ENCODE measurements at places on chromosomes 6 and 20.

- no peak for DNase-seq
Measured at GRCh38 chr6:4133941-4134838, 1.2 kb downstream of the ECI2 start.

- no peak for DNase-seq
Measured at GRCh38 chr6:72386324-72386723, 235.5 kb upstream of the KCNQ5 start.

DNA sequence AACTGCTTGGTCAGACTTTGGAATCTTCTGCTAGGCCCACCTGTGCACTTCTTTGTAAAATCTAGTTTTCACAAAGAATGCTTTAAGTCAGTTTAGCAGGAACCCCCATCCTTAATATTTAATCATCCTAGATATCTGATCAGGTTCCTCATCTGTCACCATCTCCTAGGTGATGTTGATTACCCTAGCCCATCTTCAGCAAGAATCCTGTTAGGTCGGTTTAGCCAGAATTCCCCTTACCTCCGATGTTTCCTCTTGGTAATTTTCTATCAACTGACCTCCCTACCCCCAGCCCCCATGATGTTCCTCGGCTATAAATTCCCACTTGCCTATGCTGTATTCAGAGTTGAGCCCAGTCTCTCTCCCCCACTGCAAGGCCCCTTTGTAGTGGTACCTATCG lies 2.7 kb upstream of the ZNF341 start:
- DNase-seq: no peak

- no peak for DNase-seq
Measured at GRCh38 chr20:25084626-25085187, 2.8 kb upstream of the VSX1 start.

GRCh38 chr6:134733801-134734200 lies 216.1 kb downstream of the ALDH8A1 start:
- DNase-seq: no peak

DNA sequence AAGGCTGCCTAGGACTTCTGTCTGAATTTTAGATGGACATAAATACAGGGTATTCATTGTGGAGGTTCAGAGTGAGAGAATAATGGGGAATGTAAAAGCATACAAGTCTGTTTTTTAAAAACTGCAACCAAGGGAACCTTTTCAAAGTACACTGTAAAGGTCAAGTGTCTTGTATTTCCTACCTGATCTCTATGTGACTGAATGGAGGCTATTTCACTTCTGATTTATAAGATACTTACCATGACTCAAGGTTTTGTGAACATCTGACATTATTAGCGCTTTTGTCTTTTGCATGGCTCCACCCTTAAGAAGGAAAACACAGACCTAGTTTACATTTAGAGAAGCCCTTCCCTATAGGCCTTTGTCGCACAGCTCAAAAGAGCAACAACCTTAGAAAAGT lies 126.5 kb downstream of the ZFAND3 start:
- DNase-seq: no peak

DNA sequence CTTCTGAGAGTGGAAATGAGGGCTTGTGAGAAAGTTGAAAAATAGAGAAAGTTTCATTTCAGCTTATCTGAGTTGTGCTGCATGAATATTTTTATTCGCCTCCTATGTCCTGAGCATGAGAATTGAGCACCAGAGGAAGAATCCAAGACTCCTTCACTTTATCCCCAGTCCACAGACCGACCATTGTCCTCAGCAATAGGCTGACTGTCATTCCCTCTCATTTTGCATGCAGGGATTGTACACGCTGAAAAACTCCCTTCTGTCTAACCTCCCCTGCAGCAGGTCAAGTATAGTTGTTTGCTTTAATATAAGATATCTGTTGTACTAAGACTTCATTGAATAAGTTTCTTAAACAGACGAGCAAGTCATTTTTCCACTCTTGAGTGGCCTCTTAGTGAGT lies 437.6 kb downstream of the PRKN start:
- DNase-seq: no peak

- no peak for DNase-seq
Measured at GRCh38 chr20:36096435-36096834, 58.1 kb upstream of the EPB41L1 start.

DNA sequence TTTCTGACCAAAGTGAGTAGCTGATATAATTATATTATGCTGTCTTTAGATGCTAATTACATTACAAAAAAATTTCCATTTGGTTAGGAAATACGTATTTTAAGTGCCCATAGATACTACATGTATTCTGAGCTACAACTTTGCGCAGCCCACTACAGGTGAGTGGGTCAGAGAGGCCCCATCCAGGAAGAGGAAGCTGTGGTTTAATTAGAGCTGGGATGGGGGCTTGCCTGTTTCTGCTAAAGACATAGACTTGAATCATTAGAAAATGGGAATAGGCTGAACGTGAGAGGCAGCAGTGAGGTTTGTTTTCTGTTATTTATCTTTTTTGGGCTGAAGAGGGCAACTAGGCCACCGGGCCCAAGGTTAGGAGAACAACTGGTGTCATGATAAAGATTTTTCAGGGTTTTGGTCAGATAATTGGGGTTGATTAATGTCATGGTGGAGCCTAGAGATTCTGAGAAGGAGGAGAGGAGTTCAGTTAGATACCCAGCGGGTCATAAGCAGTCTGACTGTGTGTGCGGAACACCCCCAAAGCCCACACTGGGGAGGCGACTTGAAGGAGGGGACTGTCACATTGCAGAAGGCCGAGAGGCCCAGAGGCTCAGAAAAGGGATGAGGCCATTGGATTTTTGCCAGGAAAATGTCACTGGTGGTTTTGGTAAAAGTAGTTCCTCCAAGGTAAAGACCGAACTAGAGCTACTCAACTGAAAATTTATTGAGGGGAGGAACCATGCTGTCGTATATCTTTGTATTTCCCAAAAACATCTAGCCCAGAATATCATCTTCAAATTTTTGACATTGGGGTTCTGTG lies 14.5 kb upstream of the IRF4 start:
- no peak for DNase-seq

GRCh38 chr6:84718038-84718955 lies 46.1 kb downstream of the TBX18 start:
- DNase-seq: no peak

- DNase-seq: no peak
Measured at GRCh38 chr6:13163161-13163944, 165.0 kb downstream of the TBC1D7 start.

DNA sequence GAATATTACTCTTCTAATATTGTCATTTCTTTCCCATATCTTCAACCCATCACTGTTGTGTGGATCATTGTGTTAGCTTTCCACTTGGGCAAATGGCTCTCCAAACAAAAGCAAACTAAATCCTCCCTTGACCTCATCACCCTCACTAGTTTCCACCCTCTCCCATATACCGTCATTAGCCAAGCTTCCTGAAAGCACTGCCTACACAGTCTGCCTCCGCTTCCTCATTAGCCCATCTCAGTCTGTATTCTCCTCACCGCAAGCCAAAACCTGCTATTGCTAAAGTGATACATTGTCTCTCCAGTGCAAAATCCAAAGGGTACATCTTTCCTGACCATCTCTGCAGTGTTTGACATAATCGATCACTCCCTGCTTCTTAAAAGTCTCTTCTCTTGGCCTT lies 212.6 kb downstream of the CLIC5 start:
- no peak for DNase-seq

DNA sequence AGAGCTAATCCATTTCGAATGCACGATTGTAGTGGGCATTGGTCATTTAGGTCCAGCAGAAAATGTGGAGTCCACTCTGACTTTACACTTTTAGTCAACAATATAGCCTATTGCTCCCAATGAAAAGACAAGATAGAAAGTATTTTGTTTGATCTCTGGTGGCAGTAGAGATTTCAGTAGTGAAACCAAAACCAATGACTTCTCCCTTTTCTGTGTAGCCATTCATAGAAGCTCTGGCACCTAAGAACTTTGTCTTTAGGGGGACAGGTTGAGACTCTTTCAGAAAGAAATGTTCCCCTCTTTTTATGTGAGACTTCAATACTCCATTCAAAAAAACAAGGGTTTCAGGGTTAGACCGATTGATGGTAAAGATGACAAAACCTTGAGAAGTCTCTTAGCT lies 510.8 kb upstream of the POU3F2 start:
- no peak for DNase-seq

GRCh38 chr6:160256445-160256844 lies 2.2 kb downstream of the SLC22A2 start:
- DNase-seq: no peak

DNA sequence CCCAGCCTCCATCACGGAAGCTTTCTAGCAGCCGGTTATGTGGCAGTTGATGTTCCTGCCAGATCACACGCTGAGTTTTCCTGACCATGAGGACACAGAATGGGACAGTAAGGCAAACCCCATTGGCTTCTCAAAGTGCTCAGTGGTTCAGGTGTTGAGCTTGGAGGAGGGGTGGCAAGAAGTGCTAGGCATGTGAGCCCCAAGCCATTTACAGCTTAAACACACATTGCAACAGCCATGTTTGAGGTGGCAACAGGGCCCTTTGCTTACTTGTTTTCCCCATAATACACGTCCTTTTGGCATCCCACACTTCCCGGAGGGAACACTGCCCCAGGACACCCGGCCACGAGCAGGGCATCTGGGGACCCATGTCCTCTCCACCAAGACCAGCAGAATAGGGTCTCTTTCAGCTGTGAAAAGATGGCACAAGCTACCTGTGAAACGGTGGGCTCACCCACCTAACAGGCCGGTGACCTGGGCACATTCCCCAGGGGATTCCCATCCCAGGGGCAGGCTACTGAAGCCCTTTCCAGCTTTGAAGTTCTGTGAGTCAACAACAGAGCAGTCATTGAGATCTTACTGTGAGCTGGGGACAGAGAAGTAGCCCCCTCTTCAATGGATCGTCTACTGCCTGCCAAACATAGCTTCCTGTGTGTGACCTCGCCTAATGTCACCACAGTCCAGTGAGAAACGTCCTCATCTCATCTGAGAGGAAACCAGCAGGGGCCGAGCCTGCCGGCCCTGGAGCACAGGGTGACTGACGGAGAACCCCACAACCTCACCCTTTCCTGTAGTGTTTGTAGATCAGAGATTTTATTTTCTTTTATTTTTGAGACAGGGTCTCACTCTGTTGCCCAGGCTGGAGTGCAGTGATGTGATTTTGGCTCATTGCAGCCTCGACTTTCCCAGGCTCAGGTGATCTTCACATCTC lies 4.0 kb upstream of the TLDC2 start:
- DNase-seq: no peak

DNA sequence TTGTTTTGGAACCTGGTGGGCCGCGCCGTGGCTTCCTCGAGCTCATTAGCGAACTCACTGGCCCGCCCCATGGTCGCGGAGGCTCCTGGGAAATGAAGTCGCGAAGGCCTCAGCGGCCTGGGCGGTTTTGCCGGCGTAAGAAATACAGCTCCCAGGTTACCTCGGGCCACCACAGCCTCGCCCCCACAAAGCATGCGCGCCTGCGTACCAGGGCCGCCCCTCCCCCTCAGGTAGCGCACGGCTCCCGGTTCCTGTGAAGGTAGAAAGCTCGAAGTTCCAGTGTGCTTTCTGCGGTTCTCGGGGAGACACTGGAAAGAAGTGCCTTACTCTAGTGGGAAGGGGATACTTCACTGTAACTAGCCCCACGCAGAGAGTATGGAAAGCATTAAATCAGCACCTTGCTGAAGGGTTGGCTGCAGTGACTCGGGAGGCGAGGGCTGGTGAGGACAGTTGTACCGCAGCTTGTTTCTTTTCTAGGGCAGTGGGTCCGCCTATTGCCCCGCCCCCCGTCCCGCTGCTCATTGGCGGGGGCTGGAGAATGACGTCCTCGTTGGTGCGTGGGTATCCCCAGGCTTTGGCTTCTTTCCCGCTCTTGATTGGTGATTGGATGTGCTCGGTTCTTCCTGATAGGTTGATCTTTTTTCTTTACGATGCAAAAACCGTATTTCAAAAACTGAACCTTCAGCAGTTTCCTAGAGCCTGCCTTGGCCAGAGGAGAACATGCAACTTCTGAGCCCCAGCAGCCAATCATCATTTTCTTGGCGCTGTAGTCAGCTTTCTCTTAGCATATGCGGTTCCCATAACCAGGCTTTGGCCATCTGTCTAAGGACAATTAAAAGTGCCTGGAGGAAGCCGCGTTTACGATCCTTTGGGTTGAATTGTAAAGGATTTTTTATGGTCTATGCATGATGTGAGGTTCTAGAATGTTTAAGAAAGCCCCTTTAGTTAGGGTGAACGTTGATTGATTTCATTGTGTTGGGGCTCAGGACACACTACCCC lies at the start of gene CDK19:
Gene CDK19 (minus strand): TSS at position 59 of the 999 bp plus-strand sequence. CDS start 333 bp downstream, outside the sequence.
- DNase-seq: peak; percentile 95

- no peak for DNase-seq
Measured at GRCh38 chr6:46381057-46381456, 110.2 kb downstream of the RCAN2 start.

- DNase-seq: no peak
Measured at GRCh38 chr6:34079899-34080298, 66.0 kb downstream of the GRM4 start.

GRCh38 chr6:48069280-48069679 lies 41.7 kb downstream of the PTCHD4 start:
- no peak for DNase-seq

DNA sequence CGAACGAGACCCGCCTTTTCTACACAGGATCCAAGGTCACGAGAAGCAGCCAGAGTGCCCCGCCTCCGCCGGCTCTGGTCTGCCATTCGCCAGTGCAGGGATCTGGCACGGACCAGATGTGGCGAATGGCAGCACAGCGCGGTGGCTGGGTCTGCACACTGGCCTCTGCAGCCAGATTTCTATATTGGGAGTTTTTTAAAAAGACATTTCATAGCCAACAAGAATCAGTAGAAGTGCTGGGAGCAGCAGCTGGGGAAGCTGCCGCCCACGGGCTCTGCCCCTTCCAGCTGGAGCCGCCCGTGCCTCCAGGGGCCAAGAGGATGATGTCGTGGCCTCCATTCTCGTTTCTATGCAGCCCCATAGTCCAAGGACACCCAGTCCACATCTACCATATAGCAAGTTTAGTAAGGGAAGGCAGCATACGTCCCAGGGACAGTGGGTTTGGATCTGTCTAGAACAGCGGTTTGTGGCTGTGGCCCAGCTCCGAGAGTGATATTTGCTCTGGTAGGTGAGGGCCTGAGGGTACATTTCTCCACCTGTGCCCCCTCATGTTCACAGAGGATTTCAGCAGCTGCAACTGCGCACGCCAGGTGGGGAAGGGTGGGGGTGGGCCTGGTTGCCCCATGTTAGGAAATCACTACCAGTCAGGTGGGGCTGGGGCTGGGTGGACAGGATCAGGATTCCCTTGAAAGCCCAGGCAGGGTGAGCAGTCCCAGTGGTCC lies 333.7 kb downstream of the ZFAND3 start:
- no peak for DNase-seq

GRCh38 chr20:37265152-37265551 lies 3.5 kb upstream of the GHRH start:
- DNase-seq: no peak

GRCh38 chr6:169620171-169621130 lies 81.4 kb downstream of the WDR27 start:
- no peak for DNase-seq

GRCh38 chr6:137743493-137743892 lies 123.6 kb upstream of the TNFAIP3 start:
- DNase-seq: no peak

GRCh38 chr6:77094821-77095220 lies 368.5 kb downstream of the HTR1B start:
- DNase-seq: no peak

GRCh38 chr6:113856625-113857555 lies at the start of gene MARCKS:
TSS of gene MARCKS (plus strand) at chr6:113857345. CDS start at chr6:113857746, 401 bp downstream.
- no peak for DNase-seq
